ENCODE measurements at places on chromosomes 12 and 14.

- DNase-seq = no peak
Observed at GRCh38 chr14:36666416-36667206, 5.0 kb downstream of the PAX9 start.

DNA sequence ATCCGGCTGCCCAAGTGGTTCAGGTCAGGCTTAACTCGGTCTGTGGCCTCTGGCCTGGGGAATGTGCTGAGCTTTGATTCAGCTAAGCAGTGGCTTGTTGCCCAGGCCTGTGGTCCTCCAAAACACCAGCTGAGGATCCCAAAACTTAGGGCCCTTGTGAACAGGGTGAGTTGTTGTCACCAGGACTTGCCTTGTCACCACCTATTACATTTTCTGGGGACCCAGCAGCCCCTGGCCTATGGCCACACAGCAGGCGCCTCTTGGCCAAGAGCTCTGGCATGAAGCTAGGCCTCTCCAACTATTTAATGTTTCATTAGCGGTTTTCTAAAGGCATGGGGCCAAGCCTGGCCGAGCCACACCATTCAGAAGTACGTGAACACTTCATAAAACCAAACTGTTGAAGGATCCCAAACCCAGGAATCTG lies 343.7 kb downstream of the CACNA1C start:
- no peak for DNase-seq

DNA sequence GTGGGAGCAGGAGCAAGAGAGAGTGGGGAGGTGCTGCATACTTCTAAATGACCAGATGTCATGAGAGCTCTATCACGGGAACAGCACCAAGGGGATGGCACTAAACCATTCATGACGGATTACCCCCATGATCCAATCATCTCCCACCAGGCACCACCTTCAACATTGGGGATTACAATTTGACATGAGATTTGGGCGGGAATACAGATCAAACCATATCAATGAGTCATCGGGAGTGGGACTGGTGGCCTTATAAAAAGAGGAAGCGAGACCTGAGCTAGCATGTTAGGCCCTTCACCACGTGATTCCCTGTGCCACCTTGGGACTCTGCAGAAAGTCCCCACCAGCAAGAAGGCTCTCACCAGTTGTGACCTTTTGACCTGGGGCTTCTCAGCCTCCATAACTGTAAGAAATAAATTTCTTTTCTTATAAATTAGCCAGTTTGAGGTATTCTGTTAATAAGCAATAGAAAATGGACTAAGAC lies 28.7 kb downstream of the COX8C start:
- DNase-seq = no peak

GRCh38 chr12:26402648-26403047 lies 207.3 kb downstream of the SSPN start:
- DNase-seq = no peak

DNA sequence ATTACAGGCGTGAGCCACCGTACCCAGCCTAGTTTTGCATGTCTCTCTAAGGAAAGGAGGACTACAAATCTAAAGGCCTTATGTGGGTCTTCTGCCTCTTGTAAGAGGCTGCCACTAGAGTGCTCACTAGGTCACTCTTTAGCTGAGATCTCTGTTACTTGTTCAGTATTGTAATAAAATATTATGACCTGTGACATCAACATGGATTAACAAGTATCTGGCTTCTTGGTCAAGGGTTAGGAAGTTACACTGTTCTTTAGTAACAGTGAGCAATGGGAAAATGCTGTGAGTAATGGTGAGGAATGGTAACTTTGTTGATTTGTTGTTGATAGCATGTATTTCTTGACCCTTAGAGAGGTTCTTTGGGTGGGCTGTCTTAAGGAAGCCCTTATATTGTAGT lies 50.5 kb downstream of the ERC1 start:
- DNase-seq = no peak

DNA sequence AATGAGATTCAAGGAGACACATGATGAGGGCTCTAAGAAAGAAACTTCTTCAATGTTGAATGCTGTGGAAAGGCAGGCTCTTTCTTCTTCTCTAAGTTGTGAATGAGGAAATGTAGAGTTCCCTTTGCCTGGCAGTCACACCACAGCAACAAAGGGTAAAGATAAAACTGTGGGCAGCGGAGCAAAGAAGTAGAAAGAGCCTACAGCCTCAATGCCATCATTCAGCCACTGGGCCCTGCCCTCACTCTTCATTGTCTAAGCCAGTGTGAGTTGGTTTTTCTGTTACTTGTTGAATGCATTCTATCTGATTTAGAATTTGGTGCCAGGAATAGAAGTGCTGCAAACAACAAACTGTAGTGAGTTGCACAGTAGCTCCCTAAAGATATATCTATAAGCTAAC lies 12.2 kb downstream of the SDR9C7 start:
- no peak for DNase-seq

DNA sequence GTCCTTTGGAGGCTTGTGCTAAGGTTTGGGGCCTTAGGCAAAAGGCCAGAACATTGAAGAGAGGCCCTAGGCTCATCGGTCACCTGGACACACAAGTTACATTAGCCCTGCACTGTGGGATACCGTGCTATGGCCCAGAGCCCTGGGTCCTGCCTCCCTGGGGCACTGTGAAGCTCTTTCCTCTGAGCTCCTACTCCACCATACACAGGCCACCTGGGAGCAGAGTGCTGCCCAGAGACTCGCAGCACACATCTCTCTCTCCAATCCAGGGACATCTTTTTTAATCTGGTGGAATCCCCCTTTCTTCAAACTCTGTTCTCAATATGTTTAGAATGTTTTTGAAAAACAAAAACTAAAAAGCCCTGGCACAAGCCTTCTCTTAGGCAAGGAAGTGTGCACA lies 314.2 kb upstream of the RGS6 start:
- no peak for DNase-seq

Data from stimulated activated CD8-positive, alpha-beta memory T cell treated with anti-CD3 and anti-CD28 coated beads, Interleukin-4, amount 100 ng/mL, for 48 hours (primary cell).